Right kidney (tissue), 9 donors: ENCODE measurements at places on chromosomes 5 and 9.

GRCh38 chr5:83554686-83555085, 83.1 kb downstream of the VCAN start:
- DNase-seq: no peak

DNA sequence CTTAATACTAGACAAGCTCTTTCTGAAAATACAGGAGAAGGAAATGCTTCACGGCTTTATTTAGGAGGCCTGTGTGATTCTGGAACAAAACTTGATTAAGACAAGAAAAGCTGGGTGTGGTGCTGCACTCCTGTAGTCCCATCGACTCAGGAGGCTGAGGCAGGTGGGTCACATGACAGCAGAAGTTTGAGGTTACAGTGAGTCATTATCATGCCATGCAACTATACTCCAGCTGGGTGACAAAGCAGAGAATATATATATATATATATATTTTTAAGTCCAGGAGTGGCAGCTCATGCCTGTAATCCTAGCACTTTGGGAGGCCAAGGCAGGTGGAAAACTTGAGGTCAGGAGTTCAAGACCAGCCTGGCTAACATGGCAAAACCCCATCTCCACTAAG, 33.1 kb upstream of the SPIN1 start:
- no peak for DNase-seq

DNA sequence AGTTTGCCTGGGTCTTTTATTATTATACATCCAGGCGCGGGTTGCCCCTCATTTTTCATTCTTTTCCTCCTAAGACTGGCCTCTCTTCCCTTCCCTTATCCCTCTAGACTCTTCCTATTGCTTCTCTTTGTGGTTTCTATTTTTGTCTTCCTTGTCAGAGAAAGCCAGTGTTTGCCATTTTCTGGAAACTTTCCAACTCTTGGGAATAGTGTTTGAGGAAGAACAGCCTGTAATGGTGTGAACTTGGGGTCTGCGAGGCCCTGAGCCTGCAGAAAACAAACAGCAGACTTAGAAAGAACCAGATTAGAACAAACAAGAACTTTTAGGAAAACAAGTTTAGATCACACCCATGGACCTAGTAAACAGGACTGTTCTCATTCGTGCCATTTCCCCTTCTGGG, 15.5 kb downstream of the PRKACG start:
- DNase-seq: no peak

DNA sequence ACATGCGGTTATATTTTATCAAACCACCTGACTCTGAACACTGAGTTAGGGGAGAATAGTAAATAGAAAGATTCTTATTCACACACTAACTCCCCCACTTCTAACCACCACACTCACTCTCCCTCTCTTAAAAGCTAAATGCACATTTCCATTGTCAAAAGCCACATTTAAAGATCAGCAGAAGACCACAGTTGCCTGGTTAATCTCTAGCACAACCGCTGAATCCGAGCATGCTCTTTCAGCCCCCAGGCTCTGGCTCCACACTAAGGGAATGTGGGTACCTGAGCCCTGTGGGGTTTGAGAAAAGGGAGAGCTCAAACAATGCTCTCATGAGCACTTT, 35.7 kb downstream of the PFDN1 start:
- no peak for DNase-seq

DNA sequence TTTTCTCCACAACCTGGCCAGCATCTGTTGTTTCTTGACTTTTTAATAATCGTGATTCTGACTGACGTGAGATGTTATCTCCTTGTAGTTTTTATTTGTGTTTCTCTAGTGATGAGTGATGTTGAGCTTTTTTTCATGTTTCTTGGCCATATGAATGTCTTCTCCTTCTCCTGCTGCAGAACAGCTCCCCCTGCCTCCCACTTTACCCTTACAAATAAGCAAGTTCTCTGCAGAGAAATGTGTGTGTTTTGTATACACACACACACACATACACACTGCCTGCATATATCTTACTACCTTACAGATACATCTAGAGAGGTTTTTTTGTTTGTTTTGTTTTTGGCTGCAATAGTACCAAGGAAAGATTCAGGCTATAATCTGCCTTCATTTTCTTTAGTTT, 88.7 kb upstream of the PHF24 start:
- no peak for DNase-seq

GRCh38 chr9:131188976-131189375, 63.6 kb downstream of the NUP214 start:
- DNase-seq: no peak

DNA sequence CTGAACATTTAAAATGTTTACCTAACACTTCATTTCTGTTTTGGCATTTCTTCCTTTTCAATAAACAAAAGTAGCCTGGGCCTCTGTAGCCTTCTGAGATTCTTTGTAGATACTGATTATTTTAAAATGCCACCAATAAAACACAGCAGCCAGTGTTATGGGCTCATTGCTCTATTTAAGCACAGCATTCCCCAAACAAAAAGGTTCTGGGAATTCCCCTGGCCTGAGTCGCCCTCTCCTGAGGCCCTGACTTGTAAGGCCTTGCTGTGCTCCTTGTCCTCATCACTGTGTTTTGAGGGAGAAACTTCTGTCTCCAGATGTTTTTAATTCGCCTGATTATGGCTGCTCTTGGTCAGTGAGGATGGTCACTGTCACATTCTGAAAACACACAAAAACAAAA, 33.0 kb upstream of the CTXN3 start:
- no peak for DNase-seq

DNA sequence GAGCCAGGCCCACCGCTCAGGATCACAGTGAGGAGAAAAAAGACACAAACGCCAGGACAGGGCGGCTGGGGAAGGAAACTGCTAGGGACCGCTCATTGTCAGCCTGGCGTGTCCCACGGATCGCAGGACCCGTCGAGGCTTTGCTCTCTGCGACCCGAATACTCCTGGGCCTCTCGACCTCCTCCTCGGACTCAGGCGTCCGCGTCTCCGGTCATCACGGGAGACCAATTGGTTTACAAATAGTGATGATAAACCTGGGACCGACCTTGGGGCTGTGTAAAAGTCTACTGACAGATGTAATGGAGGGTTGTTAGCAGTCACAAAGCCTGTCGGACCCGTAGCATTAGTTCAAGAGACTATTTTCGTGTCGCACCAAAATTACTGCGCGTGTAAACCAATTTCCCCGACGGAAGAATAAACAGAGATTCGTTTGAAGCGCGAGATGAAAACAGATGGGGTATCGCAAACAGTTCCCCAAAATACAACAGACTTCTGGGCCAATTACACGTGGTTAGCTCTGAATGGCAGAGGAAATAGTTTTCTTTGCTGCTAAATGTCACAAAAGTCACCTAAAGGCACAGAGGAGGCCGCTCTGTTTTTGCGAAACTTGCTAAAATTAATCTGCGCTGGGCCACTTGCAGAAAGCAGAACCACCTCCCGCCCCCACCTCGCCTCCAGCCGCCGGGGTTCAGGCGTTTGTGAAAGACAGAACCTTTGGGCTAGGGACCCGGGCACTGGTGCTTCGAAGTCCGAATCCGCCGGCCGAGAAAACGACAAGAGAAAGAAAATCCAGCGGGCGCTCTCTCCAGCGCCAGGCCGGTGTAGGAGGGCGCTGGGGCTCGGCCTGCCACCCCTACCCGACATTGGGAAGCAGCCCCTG, 67.6 kb downstream of the FOXD1 start:
- DNase-seq: no peak

- no peak for DNase-seq
Measured at GRCh38 chr5:138635708-138636107, 60.5 kb upstream of the HSPA9 start.

DNA sequence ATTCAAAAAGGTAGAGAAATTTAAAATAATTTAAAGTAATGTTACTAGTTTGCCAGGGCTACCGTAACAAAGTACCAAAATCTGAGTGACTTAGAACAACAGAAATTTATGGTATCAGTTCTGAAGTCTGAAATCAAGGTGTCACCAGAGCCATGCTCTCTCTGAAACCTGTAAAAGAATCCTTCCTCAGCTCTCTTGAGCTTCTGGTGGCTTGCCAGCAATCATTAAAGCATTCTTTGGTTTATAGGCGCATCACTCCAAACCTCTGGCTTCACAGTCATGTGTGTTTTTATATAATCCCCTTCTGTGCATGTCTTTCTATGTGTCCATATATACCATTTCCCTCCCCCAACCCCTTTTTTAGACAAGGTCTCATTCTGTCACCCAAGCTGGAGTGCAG, 220.3 kb downstream of the COX7C start:
- DNase-seq: no peak

- DNase-seq: no peak
Measured at GRCh38 chr9:79371948-79372555, 199.7 kb upstream of the TLE4 start.

- DNase-seq: peak; percentile 86
Measured at GRCh38 chr5:124748687-124749594, 2.5 kb upstream of the ZNF608 start.

DNA sequence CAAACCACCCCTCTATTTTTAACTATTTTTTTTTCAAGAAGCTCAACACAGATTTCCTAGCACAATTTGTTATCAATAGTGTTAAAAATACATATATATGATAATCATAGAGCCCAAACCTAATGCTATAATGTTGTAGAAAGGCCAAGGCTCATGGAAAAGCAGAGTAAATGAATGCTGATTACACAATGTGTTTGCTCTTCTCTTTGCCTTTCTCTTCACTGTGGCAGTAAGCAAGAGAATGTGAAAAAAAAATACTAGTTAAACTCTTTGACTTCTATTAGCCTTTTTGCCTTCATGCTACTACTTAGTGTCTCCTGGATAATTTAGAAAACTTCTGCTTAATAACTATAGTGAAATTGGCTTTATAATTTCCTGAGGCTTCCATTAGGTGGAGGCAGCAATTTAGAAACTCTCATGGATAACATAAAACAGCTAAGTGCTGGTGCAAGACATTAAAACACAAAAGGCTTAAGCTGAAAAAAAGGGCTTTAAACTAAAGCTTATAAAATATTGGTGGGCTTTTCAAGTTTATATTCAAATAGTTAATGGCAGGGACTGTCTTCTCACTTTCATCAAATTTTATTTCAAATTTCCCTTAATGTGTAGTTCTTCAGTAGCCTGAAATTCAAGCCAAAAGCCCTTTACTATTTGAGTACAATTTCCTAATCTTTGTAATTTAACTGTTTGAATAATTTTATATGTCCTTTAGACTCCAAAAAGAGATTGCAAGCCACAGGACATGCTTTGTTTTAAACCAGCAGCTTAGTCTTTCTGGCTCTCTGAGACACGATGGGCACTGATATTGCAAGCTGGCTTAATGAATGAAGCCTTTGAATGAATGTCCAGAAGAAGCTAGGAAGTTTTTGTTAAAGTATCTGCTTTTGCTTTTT, 2031.8 kb upstream of the CDH6 start:
- no peak for DNase-seq

- no peak for DNase-seq
Measured at GRCh38 chr5:146643776-146644175, 127.8 kb upstream of the GPR151 start.

- DNase-seq: no peak
Measured at GRCh38 chr9:37511016-37512010, 25.6 kb downstream of the POLR1E start.

DNA sequence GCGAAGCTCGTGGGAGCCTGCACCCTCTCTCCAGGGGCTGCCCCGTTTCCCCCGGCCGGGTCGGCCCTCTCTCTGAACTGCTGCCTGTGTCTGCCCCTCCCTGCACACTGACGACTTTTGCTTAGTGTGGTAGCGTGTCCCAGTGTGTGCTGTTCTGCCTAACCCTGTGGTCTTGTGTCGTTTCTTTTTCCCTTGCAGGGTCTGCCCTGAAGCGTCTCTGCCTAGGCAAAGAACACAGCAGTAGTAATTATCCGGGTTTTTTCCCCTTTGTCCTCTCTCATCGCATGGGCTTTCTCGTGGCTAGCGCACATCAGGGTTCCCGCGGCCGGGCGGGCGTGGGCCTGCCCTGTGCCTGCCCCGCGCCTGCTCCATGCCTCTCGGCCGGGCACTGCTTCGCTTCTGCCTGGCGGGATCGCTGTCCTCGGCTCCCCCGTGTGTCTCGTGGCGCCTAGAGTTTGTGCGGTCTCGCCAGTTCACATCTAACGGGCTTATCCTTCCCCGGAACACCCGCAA, 122.7 kb downstream of the WNK2 start:
- DNase-seq: no peak

DNA sequence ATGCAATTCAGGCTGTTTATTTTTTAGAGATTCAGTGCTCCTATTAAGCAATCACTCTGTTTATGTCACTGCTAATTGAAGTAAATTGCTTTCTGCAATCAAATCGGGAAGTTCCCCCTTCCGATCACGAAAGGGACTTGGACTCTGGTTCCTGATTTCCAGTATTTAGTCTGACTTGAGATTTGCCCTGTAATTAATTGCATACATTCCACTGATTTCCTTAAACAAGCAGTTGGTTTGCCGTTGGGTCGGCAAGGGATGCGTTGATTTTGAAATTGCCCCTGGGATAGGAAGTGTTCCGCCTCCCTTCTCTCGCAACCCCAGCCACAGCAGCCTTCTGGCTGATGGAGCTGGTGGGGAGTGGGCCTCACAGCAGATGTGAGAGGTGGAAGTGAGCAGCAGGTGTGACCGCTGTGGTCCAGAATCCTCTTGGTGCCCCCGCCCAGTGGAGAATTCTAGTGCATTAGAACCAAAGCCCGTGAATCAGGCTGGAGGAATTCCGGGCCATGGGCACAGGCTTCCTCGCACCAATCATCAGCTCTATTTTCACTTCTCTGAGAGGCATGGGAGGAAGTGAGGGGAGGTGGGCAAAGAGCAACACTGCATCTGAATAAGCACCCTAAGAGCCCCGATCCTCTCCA, 102.5 kb downstream of the SPRY4 start:
- DNase-seq: no peak

- no peak for DNase-seq
Measured at GRCh38 chr5:135714126-135714894, 120.2 kb upstream of the SLC25A48 start.

DNA sequence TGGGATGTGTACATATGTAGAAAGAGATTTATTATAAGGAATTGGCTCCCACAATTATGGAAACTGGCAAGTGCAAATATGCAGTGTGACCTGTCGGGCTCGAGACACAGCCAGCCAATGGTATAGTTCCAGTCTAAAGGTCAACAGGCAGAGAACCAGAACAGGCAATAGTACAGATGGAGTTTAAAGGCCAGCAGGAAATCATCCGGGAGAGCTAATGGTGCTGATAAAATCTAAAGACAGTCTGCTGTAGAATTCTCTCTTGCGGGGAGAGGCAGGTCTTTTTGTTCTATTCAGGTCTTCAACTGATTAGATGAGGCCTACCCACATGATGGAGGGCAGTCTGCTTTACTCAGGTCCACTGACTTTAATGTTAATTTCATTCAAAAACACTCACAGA, 21.8 kb downstream of the ANKRD31 start:
- no peak for DNase-seq

DNA sequence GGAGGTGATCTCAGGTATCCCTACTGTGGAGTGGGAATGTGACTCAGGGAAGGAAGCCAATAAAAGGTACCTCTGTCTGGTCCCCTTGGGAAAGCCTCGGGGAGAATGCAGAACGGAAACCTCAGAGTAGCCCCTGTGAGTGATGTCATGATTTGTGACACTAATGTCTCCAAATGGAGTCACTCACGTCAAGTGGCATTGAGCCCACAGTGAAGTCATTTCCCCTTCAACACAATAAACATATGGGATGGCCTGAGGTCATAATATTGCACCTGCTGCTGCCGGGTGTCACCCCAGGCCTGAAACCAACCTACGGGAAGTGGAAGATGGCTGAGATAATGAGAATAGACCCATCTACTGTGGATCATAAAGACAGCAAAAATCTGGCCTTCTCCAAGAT, 75.9 kb upstream of the GOLM1 start:
- no peak for DNase-seq

- peak; percentile 31 for DNase-seq
Measured at GRCh38 chr9:128523199-128523925, 18.8 kb downstream of the GLE1 start.

- no peak for DNase-seq
Measured at GRCh38 chr5:68953875-68954617, 139.8 kb upstream of the SLC30A5 start.
